ENCODE measurements at places on chromosomes 6 and 20.

DNA sequence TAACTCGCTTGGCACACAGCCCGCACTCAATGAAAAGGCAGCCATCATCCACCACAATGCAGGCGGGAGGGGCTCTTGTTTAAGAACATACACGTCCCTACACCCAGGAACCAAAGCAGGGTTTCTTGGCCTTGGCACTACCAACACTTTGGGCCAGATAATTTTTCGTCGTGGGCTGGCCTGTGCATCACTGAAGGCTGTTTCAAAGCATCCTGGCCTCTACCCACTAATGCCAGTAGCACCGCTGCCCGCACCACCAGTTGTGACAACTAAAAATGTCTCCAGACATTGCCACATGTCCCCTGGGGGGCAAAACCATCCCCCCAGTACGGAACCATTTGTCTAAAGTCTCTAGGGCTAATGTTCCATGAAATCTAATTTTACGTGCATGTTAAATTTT is 13.0 kb downstream of the UQCC2 start:
- no peak for DNase-seq

DNA sequence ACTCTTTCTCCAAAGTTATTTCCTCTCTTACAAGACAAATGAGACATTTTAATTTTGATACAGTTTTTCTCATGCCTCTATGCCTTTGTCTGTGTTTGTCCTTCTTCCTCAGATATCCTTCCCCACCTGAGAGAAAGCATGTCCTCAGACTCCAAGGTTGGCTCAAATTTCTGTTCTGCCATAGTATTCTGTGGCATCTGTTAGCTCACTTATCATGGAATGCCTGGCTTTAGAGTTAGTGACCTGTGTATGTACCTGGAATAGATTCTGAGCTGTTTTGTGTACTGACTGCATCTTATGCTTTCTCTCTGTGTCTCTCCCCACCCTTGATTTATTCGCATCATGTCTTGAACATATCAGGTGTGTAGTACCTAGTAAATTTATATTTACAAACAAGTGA is 90.0 kb downstream of the CENPW start:
- no peak for DNase-seq

DNA sequence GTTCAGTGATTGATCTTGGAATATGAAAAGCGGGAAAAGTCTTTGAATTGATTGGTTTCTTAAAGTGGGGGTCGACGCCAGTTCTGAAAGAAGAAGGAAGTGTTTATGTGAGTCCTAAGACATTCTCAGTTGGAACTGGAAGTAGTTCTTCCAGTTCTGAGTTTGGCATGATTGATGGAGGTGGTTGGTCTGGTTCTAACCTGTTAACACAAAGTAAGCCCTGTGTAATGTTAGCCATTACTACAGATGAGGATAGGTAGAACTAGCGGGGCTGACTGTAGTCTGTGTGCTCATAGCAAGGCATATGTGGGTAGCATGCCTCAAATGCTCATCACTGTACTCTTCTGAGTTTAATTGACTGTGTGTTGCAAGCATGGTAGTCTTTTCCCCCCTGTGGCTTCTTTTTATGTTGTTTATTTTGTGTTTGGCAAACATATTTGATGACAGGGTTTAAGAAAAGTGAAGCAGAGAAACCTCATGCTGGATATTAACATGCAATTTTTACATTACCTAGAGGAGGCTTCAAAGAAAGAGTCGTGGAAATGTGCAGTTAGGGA is 24.9 kb downstream of the CITED2 start:
- DNase-seq = no peak

DNA sequence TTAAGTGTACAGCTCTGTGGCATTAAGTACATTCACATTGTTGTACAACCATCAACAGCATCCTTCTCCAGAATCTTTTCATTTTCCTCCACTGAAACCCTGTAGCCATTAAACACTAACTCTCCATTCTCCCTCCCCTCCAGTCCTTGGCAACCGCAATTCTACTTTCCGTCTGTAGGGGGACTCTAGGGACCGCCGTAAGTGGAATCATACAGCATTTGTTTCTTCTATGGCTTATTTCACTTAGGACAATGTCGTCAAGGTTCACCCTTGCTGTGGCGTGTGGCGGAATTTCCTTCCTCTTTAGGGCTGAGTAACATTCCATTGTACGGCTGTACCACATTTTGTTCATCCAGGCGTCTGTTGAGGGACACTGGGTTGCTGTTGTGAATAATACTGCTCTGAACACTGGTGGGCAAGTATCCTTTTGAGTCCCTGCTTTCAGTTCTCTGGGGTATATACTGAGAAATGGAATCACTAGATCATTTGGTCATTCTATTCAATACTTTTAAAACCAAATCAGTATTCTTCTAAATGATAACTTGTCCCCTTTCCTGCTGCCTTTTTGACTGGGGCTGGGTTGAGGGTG is 50.7 kb downstream of the PPP1R3G start:
- peak; percentile 36 for DNase-seq

DNA sequence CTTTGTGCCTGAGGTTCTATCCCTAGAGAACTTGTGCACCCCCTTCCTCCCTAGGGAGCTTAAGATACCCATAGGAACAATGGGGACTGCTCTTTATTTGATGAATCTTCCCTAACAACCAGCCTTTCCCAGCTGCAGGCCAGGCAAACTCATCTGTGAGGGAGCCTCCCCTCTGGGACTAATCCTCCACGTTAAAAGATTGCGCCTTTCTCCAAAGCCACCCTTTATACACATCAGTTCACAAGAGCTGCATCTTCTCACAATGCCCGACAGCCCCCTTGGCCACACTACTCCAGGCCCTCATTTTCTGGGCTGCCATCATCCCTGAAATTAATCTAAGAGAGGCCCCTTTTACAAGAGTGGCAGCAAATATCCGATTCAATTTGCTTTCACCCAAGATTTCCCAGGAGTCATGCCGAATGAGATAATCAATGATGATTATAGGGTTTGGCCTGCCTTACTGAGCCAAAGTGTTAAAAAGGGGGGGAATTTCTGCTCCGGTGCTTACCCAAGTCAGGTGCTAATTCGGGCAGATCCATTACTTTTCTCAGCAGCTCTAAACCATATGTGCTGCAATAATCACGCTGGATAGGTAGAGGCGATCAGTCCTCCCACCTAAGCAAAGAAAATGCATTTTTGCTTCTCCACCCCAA is 336.5 kb downstream of the KIF16B start:
- DNase-seq = no peak

- peak; percentile 45 for DNase-seq
Measured at GRCh38 chr6:56235245-56235644, 12.1 kb downstream of the COL21A1 start.

- DNase-seq = no peak
Measured at GRCh38 chr6:30974490-30975252, 8.8 kb upstream of the MUC21 start.

- DNase-seq = no peak
Measured at GRCh38 chr6:10429638-10430427, 15.0 kb upstream of the TFAP2A start.

DNA sequence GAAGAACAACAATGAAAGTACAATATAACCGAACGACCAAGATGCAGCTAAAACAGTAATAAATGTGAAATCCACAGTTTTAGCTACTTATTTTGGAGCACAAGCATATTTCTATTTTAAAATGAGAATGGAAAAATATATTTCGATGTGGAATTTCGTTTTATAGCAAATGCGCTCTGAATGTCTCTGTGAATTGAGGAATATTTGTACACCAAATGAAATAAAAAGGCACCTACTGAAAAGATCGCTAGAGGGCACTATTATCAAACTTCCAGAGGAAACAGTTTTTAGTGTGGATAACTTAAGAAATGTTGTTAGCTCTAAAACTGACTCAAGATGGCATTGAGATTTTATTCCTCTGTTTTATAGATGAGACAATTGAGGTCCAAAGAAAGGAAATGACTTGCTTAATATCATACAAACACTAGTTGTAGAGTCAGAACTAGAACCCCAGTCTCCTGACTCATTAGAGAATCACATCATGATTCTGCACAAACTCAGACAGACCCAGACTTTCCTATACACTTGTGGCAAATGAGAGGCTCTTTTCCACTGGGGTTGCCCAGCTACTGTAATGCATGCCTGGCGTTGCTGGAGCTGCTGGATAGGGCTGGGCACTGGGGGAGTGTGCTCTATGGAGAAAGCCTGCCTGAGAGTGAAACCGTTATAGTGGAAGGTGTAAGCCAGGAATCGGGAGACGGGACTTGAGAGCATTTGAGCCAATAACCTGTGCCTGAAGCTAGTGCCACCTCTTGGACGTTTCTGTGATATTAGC is 51.9 kb downstream of the GCLC start:
- peak; percentile 81 for DNase-seq

DNA sequence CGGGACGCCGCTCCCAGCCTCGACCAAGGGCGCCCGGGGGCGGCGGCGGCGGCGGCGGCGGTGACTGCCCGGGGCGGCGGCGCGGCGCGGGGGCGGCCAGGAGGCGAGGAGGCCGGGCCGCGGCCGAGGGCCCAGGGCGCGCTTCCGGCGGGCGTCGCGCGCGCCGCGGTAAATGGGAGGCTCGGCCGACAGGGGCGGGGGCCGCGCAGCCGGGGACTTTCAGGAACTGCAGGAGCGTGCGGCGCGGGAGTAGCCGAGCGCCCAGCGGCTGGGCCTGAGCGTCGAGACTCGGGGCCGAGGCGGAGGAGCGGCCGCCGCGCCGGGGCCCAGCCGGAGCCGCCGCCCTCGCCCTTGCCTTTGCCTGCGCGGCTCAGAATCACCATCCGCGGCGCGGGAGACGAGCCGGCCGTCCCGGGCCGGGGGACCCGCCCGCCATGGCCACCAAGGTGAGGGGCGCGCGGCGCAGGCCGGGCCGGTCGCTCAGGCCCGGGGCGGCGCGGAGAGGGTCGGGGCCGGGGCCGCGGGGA is at the start of gene SNX9:
Gene SNX9 (plus strand): TSS at position 246 of the 527 bp plus-strand sequence. CDS start 189 bp downstream, at position 435.
- DNase-seq = peak; percentile 74

DNA sequence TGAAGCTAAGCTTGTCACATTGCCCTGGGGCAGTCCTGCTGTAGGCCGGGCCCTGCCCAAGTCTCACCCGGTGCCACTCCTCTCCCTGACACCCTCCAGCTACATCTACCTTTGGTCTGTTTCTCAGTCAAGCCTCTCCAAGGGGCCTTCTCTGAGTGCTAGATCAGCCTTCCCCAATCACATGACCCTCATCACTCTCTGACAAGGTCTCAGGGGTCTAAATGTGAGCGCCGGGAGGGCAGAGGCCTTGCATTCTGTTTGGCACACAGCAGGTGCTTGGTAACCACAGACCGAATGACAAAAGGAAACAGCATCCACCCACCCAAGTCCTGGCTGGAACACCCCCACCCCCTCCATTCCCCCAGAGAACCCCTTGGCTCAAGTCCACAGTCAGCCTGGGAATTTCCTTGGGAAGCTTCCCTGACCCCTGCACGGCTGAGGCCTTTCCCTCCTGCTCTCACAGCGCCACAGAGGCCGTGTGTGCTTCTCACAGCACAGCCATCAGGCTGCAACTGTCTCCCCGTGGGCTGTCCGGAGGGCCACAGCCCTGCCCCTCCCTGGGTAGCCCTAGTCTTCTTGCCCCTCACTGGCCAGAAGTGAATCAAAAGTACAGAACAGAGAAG is 32.9 kb downstream of the PKIG start:
- no peak for DNase-seq

DNA sequence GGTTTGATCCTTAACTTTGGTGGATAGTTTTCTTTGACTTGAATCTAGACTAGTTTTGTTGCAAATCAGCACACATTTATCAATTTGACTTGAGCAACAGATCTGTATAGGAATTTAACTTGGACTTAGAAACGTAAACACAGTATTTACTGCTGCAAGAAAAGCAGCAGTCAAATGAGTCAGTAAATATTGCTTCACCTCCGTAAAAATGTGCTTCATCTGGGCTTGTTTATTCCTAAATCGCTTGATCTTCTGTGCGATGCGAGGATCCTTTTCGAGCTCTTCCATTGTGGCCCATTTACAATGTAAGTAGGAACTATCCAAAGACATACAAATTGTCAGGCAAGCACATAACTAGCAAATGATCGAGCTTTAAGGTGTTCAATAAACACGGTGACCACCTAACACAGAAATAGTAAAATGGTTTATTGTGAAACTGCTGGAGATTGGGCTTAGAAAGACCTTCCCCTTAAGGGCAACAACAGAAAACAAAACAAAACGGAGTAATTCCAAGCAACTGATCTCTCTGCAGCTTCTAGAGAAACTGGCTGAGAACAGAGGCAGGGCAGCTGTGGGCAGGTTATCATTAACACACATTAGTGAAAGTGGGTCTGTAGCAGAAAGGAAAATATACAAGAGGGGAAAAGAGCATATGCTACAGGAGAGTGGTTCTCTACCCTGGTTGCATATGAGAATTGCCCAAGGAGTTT is 120.8 kb downstream of the CHD6 start:
- no peak for DNase-seq

- DNase-seq = peak; percentile 29
Measured at GRCh38 chr6:87473419-87473903, 687 bp downstream of the SLC35A1 start.

DNA sequence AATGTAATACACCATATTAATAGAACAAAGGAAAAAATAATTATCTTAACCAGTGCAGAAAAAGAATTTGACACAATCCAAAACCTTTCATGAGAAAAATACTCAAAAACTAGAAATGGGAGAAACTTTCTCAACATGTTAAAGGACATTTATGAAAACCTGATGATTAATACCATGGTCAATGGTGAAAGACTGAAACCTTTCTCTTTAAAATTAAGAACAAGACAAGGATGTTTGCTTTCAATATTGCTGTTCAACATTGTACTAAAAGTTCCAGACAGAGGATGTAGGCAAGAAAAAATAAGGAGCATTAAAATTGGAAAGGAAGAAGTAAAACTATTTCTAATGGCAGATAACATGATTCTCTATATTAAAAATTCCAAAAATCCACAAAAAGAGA is 981.3 kb upstream of the FLRT3 start:
- no peak for DNase-seq

DNA sequence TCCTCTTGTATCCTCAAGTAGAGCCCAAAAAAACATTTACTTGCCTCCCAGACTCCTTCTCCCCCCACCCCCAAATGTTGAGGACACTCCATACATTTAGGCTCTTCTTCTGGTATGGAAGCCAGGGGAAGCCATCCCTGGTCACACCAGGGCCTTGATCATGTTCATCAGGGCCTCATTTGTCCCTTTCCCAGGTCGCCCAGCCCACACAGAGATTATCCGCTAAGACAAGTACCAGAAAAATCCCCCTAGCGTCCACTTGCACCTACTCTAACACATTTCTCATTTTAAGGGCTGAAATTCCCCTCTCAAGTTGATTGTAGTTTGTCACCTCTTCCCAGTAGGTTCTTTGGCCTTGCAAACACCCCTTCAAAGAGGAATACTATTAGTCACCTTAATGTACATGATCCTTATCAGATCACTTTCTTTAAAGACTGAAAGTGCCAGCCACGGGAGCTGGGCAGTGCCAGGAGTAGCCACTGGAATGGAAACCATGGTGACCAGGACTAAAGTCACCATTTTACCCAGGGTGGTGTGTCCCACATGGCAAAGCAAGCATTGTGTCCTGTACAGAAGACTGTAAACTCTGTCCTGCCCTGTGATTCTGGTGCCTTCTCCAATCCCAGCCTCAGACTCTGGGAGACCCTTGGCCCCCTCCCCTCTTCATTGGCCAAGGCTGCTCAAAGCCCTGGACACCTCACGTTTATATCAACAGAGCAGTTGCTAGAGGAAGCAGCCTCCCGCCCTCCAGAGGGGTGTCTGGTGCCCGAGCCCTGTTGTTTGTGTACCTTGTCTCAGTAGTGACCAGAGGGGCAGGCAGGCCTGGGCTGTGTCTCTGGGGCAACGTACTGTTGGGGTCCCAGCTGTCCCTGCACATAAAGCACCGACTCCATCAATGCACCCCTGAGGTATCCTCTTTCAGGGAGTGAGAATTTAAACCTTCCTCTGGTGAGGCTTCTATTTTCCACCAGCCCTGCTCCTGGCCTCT is 5.0 kb upstream of the APOBEC2 start:
- DNase-seq = no peak
